ENCODE measurements at places on chromosomes 4 and X.

DNA sequence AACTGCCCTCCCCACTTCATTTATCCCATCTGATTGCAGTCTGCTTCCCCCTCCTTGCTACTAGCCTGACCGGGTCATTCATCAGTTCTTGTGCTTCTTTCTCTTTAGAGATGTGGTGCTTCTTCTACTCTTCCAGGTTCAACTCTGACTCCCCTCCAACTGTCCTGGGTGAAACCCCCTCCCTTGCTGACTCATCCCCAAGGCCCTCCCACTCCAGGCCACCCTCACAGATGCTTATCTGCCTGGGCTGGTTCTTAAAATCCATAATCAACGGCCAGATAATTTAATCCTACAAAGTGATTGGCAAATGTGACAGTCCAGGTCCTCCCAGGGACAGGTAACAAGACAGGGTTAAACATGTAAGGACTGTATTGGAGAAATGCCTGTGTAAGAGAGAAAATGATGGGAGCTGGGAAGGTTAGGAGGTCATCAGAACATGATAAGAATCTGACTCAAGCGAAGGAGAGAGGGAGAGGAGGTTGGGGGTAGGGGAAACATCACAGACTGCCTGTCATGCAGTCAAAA, 182.8 kb upstream of the C1QTNF7 start:
- DNase-seq: no peak

DNA sequence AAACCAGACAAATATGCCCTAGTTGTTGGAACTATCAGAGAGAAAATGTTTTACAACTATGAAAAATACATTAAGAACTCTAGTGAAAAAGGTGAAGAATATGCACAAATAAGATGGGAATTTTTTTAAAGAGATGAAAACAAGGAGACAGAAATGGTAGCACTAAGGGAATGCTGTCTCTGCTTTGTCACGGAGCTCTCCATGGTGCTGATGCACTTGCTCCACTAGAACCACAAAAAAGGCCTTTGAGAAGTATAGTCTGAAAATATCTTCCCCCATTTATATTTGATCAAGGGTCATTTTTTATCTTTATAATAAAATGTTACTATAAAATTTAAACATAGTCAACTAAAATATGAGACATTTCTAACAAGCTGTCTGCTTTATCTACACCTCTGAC, 1655.5 kb upstream of the AGA start:
- no peak for DNase-seq

- no peak for DNase-seq
Measured at GRCh38 chrX:56793521-56794320, 64.7 kb downstream of the NBDY start.

- DNase-seq: peak; percentile 50
Measured at GRCh38 chr4:40299811-40300292, 35.3 kb upstream of the CHRNA9 start.

DNA sequence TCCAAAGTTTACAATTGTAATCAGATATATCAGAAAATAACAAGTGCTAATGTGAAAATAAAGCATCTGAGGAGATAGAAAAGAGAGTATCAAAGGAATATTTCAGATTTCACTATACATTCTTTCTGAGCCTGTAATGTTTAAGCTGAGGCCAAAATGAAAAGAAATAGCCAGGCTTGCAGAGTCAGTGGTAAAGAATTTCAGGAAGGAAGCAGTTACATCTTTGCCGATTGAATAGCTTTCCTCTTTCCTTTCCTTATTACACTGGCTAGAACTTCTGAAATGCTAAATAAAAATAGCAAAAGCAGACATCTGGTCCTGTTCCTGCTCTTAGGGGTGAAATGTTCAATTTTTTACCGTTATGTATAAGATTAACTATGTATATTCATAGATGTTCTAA, 1441.6 kb upstream of the PCDH7 start:
- no peak for DNase-seq

GRCh38 chrX:106286053-106286650, 118.0 kb downstream of the PWWP3B start:
- DNase-seq: no peak

DNA sequence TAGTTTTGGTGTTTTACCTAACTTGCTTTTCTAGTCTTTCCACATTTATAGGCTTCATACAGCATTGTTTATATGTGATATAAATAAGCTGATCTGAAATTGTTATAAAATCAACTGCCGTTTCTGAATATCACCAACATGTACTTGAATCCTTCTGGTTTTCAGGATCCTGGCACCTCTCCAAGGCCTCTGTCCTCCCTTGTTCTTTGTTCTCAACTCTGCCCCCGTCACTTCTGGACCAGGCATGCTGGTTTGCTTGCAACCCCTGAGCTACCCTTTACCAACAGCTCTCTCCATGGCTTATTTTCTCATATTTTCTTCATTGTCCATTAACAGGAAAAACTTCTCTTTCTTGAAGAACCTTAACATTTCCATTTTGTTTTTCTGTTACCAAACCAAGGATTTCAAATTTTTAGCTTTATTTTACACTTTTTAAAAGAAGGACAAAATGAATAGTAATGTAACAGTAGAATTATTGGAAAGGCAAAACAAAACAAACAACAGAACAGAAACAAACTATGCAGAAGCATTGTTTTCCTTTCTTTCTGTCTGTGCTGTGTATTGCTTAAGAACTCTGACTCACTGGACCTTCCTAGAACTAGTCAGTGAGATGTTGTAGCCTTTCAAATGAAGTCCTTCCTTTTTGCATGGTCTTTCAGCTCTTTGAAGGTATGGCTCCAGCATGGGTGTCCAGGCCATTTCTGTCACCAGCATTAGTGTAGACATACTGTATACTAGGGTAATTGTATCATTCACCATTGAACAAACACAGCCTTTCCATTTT, 44.8 kb downstream of the BANK1 start:
- DNase-seq: no peak

Data from T47D (cell line).